ENCODE measurements at places on chromosomes 1 and 21. TPM values are rescaled to one million over a fixed set of nuclear protein-coding genes. Genes with fewer than 3 reads are reported as not detected.

DNA sequence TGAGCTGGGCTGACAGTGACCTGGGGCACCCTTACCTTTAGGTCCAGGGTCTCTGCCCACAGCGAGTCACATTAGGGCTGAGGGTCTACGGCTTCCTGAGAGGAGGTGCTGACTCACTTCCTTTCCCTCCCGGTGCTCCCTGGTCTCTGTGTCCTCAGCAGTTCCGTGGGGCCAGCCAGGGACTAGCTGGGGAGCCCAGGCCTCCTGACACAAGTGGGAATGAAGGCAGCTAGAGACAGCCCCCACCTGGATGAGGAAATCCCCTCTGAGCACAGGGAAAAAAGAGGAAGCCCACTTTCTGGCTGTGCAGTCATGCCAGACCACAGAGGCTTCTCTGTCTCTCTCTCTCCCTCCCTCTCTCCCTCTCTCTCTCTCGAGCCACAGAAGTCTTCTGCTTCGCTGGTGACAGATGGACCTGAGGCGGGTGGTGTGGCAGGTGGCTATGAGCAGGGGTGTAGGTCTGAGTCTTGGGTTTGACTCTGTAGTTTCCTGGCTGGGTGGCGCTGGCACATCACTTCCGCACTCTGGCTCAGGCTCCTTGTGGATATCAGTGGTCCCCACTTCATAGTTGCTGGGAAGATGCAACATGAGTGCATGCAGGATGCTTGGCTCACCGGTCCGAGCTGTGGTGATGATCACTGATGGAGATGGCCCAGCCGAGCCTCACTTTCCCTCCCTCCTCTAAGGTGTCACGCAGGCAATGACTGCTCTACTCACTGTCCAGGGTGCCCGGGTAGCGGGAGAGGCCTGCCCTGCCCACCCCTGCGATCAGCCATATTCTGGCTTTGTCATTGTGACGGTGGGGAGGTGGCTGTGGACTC, 3.5 kb downstream of the SLC66A1 start:
- peaks cover 61% of the 10 kb centered on the region for H3K4me1 ChIP-seq
- H3K36me3 ChIP-seq, result peaks cover 25% of the 10 kb centered on the region
- no peak overlapping the region for H3K4me3 ChIP-seq
- no peaks in the 10 kb centered on the region for H3K27me3 ChIP-seq
- no peak for DNase-seq
- H3K27ac ChIP-seq, result no peak overlapping the region

- H3K36me3 ChIP-seq, result no peaks in the 10 kb centered on the region
- no peaks in the 10 kb centered on the region for H3K27me3 ChIP-seq
- no peak overlapping the region for H3K27ac ChIP-seq
- DNase-seq, result no peak
- H3K4me3 ChIP-seq, result no peak overlapping the region
- no peaks in the 10 kb centered on the region for H3K4me1 ChIP-seq
These were observed 63.1 kb upstream of the HIVEP3 start for GRCh38 chr1:41981796-41982195.

GRCh38 chr1:58468612-58469011, 77.9 kb downstream of the OMA1 start:
- DNase-seq, result peak; percentile 86
- no peak overlapping the region for H3K27ac ChIP-seq
- H3K36me3 ChIP-seq, result no peaks in the 10 kb centered on the region
- no peaks in the 10 kb centered on the region for H3K4me1 ChIP-seq
- no peaks in the 10 kb centered on the region for H3K27me3 ChIP-seq

The ARTN gene
- total RNA-seq, result not detected

The RPE65 gene
- total RNA-seq, result not detected

DNA sequence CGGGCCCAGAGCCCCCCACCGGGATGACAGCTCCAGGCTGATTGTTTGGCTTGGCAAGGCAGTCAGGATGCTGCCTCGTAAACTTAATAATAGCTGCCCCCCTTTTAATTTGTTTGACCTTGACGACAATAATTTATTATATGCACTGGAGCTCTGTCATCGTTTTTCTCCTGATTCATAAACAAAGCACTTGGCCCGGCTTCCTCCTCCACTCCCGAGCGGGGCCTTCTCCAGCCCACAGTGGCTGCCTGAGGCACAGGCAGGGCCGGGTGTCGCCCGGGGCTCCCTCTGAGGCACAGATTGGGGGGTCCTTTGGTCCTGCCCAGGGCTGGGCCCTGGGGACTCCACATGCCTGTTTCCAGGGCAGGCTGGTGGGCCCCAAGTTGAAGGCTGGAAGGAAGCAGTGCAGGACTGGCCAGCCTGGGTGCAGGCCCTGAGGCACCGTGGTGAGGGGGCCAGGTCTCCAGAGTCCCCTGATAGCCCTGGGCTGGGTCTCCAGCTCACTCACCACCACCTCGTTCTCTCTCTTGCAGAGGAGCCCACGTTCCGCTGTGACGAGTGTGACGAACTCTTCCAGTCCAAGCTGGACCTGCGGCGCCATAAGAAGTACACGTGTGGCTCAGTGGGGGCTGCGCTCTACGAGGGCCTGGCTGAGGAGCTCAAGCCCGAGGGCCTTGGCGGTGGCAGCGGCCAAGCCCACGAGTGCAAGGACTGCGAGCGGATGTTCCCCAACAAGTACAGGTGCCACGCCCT, 52.0 kb upstream of the ARHGEF16 start:
- H3K4me1 ChIP-seq, result peaks cover 18% of the 10 kb centered on the region
- DNase-seq, result no peak
- H3K27me3 ChIP-seq, result no peaks in the 10 kb centered on the region
- H3K27ac ChIP-seq, result no peak overlapping the region
- H3K36me3 ChIP-seq, result no peaks in the 10 kb centered on the region

- no peaks in the 10 kb centered on the region for H3K27me3 ChIP-seq
- H3K27ac ChIP-seq, result no peak overlapping the region
- no peaks in the 10 kb centered on the region for H3K4me1 ChIP-seq
- DNase-seq, result peak; percentile 57
These were observed 49.7 kb upstream of the B3GALT5 start for GRCh38 chr21:39562791-39563770.

The FAM177B gene
- not detected for total RNA-seq

The IRF6 gene
- 0.66 TPM for total RNA-seq

DNA sequence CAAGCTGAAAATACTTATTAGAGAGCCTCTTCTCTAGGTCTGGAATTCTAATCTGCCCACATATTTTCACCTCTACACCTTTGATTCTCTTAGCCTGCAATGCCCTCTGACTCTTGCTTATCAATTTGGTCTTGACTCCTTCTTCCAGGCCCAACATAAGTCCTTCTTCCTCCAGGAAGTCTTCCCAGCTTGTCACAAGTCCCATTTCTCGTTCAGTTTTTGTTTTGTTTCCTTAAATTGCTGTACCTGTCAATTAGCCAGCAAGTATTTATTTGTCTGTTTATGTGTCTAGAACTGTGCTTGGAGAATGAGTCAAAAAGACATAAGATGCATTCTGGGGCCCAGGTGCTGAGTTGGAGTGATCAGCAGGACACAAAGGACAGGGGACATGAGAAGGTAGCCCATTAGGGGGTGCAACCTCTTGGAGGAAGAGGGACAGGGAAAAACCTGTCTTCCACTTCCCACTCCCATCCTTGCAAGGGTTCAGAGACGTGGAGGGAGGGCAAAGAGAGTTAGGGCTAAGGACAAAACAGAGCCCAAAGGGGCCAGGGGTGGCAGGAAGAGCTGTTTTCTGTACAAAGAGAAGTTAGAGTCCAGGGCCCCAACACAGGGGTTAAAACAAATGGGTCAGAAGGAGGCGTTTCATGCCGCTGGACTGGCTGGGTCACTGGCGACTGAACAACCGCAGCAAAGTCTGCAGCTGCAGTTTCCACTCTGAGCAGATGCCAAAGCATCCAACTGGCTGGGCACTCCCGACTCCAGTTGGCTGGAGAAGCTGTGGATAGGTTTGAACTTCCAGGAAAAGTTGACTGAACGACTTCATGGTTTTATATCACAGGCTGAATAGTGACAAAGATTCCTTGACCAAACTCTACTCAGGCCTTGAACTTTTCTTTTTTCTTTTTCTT, 10.7 kb upstream of the CNR2 start:
- H3K4me1 ChIP-seq, result peaks cover 20% of the 10 kb centered on the region
- no peaks in the 10 kb centered on the region for H3K27me3 ChIP-seq

GRCh38 chr1:54716299-54717047, 812 bp downstream of the TTC4 start:
- DNase-seq, result no peak
- H3K36me3 ChIP-seq, result peaks cover 26% of the 10 kb centered on the region
- H3K4me1 ChIP-seq, result peaks cover 25% of the 10 kb centered on the region
- no peaks in the 10 kb centered on the region for H3K27me3 ChIP-seq
- H3K27ac ChIP-seq, result peak overlapping the region; percentile 78

- no peak for DNase-seq
- H3K27ac ChIP-seq, result no peak overlapping the region
- no peaks in the 10 kb centered on the region for H3K4me1 ChIP-seq
- H3K4me3 ChIP-seq, result no peak overlapping the region
- no peaks in the 10 kb centered on the region for H3K36me3 ChIP-seq
These were observed 10.3 kb downstream of the DUSP23 start for GRCh38 chr1:159791031-159791430.

DNA sequence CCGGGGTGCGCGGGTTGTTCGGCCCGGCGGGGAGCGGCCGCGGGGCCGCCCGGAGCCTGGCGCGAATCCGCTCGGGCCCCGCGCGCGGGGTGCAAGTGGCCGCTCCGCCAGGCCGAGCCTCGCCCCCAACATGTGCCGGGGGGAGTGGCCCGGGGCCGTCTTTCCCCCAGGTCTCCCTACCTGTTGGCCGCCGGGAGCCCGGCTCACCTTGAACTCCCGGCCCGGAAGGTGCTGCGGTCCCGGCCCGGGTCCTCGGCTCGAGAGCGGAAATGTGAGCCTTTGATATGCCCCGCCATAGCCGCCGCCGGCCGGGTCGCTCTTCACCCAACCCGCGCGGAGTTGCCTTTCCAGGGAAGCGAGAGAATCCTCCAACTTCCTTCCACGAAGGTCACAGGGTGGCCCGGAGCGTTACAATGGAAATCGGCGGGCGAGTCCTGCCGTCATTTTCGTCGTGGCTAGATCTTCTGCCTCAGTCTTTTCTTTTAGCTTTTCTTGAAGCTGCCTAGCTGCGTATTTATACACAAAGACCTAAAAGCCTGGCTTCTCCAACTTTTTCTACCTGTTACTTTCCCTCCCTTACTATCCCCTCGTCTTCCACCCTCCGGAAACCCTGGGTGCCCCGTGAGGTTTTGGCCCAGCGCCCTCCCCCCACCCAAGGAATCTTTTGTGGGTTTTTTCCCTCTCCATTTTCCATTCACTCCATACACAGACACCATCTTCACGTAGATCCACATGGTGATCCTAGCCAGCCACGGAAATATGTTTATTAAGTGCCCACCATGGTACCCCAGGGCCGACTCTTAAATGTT, 867 bp downstream of the PTGFRN start:
- H3K27ac ChIP-seq, result peak overlapping the region; percentile 96
- H3K27me3 ChIP-seq, result no peaks in the 10 kb centered on the region
- H3K36me3 ChIP-seq, result no peaks in the 10 kb centered on the region

GRCh38 chr21:28627261-28627660, 365.4 kb downstream of the LTN1 start:
- no peak overlapping the region for H3K4me3 ChIP-seq
- DNase-seq, result no peak
- no peaks in the 10 kb centered on the region for H3K27me3 ChIP-seq
- H3K36me3 ChIP-seq, result no peaks in the 10 kb centered on the region
- H3K4me1 ChIP-seq, result peaks cover 30% of the 10 kb centered on the region
- H3K27ac ChIP-seq, result peak overlapping the region; percentile 36

DNA sequence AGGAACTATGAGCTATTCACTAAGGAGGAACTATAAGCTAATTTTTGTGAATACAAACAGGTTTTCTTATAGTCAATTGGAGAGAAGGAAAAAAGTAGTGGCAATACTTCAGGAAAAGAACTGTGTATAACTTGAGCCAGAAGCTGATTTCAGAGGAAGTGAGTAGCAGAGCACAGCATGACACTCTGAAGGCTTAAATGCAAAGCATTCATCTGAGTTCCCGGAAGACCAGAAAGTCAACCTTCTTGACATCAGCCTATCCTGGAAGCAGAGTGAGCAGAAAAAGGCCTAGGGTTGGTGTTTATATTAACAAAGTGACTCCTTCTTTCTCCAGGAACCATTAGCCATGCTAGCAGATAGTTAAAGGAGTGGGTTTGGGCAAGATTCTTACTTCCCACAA, 545.2 kb downstream of the MRPL39 start:
- DNase-seq, result no peak
- no peak overlapping the region for H3K27ac ChIP-seq
- no peak overlapping the region for H3K4me3 ChIP-seq
- no peaks in the 10 kb centered on the region for H3K27me3 ChIP-seq
- H3K36me3 ChIP-seq, result no peaks in the 10 kb centered on the region
- no peaks in the 10 kb centered on the region for H3K4me1 ChIP-seq

The FAM151A gene
- total RNA-seq, result not detected

DNA sequence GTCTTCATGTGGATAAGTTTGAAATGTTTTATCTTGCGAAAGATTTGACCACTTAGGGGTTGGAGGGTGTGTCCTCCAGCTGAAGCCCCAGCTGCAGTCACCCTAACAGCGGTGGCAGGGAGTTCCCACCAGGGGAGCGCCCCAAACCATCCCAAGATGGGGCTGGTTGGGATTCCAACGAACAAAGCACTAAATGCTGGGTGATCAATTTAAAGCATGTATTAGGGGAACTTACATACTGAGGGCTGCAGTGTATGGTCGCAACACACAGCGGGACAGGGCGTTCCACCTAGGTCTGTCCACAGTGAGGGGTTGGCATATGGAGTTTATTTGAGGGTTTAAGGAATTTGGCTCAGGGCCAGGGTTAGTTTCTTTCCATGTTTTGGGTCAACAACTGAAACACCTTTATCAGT, 26.3 kb downstream of the SLC37A1 start:
- DNase-seq, result no peak

- no peak for DNase-seq
- peaks cover 3% of the 10 kb centered on the region for H3K4me1 ChIP-seq
- no peaks in the 10 kb centered on the region for H3K36me3 ChIP-seq
- H3K27me3 ChIP-seq, result no peaks in the 10 kb centered on the region
- no peak overlapping the region for H3K4me3 ChIP-seq
These were observed 226.1 kb downstream of the SLC45A1 start for GRCh38 chr1:8543965-8544364.

The UBE2U gene
- not detected for total RNA-seq

- H3K36me3 ChIP-seq, result no peaks in the 10 kb centered on the region
- H3K4me1 ChIP-seq, result peaks cover 11% of the 10 kb centered on the region
- H3K4me3 ChIP-seq, result no peak overlapping the region
- no peak for DNase-seq
These were observed 94.3 kb upstream of the C1orf105 start for GRCh38 chr1:172326136-172326535.

- no peaks in the 10 kb centered on the region for H3K27me3 ChIP-seq
- DNase-seq, result no peak
- no peak overlapping the region for H3K27ac ChIP-seq
- H3K4me3 ChIP-seq, result no peak overlapping the region
These were observed 2.7 kb upstream of the HMCN1 start for GRCh38 chr1:185731446-185731845.

The TMEM234 gene
- total RNA-seq, result 6.6 TPM

The GPR52 gene
- total RNA-seq, result 5.0 TPM

The TGFB2 gene
- 5.8 TPM for total RNA-seq

The PLEKHA6 gene
- total RNA-seq, result 19.4 TPM

- H3K36me3 ChIP-seq, result no peaks in the 10 kb centered on the region
- H3K4me1 ChIP-seq, result peaks cover 60% of the 10 kb centered on the region
- H3K27ac ChIP-seq, result peak overlapping the region; percentile 97
- H3K4me3 ChIP-seq, result no peak overlapping the region
- no peaks in the 10 kb centered on the region for H3K27me3 ChIP-seq
These were observed 6.8 kb downstream of the BACH1 start for GRCh38 chr21:29305561-29305960.

The OR2L8 gene
- total RNA-seq, result not detected
